KBM-7 (cell line): ENCODE measurements at places on chromosomes 2 and 18.

- DNase-seq: peak; percentile 89
Observed at GRCh38 chr2:30165050-30165520, 18.3 kb downstream of the YPEL5 start.

DNA sequence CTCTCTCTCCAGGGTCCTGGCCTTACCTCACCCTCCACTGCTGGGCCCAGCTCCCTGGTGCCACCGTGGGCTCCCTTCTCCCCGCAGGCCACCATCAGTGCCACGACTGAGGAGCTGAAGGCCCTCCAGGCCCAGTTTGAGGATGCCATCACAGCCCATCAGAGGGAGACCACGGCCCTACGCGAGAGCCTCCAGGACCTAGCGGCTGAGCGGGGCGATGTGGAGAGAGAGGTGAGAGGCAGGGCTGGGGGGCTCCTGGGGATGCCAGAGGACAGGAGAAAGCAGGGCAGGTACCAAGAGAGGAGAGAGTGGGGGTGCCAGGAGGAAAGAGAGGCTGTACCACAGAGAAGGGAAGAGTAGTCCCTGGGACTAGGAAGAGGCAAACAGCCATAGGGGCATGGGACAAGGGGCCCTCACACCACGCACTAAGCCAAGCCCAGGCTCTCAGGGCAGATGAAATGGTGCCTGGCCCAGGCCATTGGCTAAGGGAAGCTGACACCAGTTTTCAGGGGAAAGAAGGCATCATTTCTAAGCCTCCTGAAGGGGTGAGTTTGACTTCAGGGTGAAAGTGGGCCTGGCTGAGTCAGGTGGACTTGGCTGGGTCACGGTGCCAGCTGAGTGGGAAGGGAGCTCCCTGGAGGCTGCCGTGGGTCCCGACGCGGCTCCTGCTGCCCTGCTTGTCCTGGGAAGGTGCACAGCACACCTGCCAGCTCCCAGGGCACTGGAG is 39.0 kb upstream of the SNED1 start:
- DNase-seq: no peak

DNA sequence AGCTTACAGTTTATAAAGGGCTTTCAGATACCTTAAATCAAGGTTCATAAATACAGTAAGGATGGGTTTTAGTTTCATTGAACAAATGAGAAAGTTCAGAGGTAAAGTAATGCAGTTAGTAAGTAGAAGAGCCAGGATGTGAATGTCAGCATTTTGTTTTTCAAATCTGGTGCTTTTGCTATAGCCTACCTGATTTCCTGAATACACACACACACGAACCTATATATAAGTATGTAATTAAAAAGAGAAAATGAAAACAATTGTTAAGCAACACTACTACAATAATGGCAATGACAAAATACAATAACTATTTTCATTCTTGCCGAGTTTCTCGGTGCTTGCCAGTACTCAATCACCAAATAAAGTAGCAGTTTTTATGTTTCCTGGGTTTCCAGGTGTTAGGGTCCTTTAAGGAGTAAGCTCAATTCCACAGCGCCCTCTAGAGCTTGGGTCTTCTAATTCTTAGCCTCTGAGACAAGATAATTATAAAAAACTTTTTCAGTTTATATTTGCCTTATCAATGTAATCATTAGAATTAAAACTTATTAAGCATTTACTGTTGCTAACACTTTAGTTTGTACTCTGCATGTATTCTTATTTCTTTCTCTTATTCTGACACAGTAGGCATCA is 512.9 kb upstream of the ACVR2A start:
- peak; percentile 9 for DNase-seq

- DNase-seq: no peak
Observed at GRCh38 chr2:176172007-176172894, 15.1 kb downstream of the HOXD3 start.

GRCh38 chr18:52325997-52326396 is 14.0 kb upstream of the DCC start:
- no peak for DNase-seq

DNA sequence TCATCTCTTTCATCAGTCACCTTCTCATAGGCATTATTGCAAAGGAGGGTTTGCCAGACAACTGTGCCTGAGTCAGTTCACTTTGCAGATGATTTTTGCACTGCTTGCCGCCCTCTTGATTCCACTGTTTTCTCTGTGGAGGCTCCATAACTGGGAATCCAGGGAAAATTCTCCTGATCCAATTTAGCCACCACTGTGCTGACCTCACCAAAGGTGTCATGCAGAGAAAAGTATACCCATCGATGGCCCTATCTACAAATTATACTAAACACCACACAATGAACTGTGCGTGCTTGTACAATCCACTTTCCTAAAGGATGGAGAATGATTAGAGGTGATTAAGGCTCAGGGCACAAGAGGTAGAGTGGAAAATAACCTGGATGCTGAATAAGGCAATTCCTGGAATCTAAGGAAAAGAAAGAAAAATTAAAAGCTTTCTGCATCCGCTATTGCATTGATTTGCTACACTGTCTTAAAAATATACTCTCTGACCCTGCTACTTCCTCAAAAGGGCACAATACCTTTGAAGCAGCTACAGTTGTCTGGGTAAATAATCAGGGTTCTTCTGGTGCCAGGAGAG is 409.4 kb downstream of the RIT2 start:
- no peak for DNase-seq

GRCh38 chr2:155026651-155027174 is 328.2 kb downstream of the KCNJ3 start:
- DNase-seq: no peak

DNA sequence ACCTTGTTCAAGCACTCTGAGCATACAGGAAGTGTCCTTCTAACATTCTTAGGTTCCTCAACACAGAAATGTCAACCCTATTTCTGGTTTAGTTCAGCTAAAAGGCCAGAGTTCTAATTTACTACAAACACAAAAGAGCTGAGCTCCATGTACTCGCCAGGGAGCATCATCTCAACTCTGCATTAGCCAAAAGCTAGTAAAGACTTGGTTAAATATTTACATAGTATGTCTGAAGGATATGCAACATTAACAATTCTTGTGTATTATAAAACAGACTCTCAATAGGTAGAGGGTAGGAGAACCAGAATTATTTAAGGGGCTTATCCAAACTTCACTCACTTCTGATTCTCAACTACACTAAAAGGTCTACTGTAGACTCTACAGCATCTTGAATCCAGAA is 154.6 kb downstream of the THADA start:
- DNase-seq: no peak

GRCh38 chr18:6798896-6799295 is 69.4 kb downstream of the ARHGAP28 start:
- DNase-seq: no peak
